ENCODE measurements at places on chromosomes 11 and 22.

DNA sequence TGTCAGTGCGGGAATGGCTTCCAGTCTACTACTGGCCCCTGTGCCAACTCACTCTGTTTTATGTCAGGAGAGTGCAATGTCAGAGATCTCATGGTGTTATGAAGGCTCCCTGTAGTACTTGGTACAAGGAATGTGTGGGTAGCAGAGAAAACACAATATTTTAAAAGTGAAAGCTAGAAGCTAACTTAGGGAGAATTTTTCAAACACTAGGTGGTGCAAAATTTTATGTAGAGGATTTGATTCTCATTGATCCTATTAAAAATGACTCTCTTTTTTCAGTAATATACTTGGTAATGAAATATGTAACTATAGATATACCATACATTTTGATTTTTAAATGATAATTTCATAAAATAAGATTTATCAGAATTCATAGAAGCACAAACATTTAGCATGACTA is 134.7 kb downstream of the JRKL start:
- H3K27me3 ChIP-seq, result no peaks in the 10 kb centered on the region
- peak overlapping the region; percentile 6 for H3K27ac ChIP-seq

DNA sequence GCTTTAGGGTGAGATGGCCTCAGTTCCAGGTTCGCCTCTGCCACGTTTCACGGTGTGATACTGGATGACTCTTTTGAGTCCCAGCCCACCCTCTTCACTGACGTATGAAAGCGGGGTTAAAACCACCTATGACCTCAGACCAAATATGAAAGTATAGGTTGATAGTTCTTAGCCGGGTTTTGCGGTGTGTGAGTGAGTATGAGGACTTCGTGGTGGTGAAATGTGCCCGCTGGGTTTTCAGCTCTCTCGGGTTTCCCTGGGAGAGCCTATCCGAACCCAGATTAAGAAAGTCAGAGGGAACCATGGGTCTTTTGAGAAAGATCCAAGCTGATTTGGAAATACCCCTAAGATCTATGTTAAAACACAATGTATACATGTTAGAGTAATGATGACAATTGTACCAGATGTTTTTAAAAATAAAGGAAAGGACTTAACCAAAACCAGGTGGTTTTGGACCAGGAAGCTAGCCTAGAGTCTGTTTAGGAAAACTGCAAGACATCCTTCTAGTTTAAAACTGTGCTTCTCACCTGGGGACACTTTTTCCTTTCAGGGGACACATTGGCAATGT is 25.8 kb upstream of the ST3GAL4 start:
- H3K4me3 ChIP-seq, result no peak overlapping the region
- H3K4me1 ChIP-seq, result no peaks in the 10 kb centered on the region
- no peaks in the 10 kb centered on the region for H3K27me3 ChIP-seq
- H3K27ac ChIP-seq, result no peak overlapping the region

- peaks cover 54% of the 10 kb centered on the region for H3K4me1 ChIP-seq
- no peak overlapping the region for H3K4me3 ChIP-seq
- peaks cover 2% of the 10 kb centered on the region for H3K27me3 ChIP-seq
- no peak for DNase-seq
Observed at GRCh38 chr11:36699271-36699670, 101.2 kb upstream of the RAG2 start.

GRCh38 chr22:29167032-29167911 is 38.4 kb upstream of the EMID1 start:
- no peaks in the 10 kb centered on the region for H3K4me1 ChIP-seq
- no peaks in the 10 kb centered on the region for H3K27me3 ChIP-seq
- no peak overlapping the region for H3K27ac ChIP-seq
- H3K4me3 ChIP-seq, result no peak overlapping the region

- H3K36me3 ChIP-seq, result no peaks in the 10 kb centered on the region
- peaks cover 26% of the 10 kb centered on the region for H3K4me1 ChIP-seq
- H3K27ac ChIP-seq, result no peak overlapping the region
- H3K4me3 ChIP-seq, result no peak overlapping the region
- no peaks in the 10 kb centered on the region for H3K27me3 ChIP-seq
Observed at GRCh38 chr11:10373340-10373739, 68.5 kb downstream of the ADM start.

DNA sequence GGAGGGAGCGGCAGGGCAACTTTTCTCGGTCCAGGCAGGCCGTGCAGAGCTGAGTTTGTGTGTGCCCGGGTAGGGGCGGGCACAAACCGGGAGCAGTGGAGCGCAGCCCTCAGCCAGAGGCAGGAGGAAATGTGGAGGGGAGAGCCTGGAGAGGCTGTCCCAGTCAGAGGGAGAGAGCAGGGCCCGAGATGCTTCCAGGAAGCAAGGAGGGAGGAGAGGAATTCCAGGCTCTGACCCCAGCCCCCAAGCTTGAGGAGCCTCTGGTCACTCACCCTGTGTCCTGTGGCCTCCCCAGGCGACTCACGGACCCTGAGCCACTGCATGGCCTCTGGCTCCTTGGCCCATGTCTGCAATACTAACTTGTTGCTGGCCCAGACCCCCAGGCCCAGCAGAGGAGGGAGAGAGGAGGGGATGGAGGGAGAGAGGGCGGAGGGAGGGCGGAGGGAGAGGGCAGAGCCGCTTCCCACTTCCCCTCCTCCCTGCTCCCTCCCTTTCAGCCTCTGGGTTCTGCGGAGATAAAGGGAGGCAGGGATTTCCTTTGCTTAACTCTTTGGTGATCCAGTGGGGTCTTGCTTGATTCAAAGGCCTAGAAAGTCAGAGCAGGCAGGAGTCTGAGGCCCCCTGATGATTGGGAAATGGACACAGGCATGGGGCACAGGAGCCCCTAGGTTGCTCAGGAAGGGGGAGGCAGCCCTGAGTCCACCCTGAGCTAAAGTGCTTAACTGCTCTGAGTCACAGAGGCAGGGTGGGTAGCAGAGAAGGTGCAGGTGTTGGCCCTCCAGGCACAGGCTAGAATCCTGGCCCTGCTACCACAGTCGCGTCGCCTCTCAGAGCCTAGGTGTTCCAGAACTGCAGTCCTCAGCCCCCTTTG is at the start of gene C1QTNF6:
C1QTNF6 (minus strand) TSS at position 357 of the 871 bp plus-strand sequence; CDS start at position 323, 34 bp downstream.
- H3K36me3 ChIP-seq, result peaks cover 15% of the 10 kb centered on the region
- peak; percentile 55 for DNase-seq
- no peaks in the 10 kb centered on the region for H3K27me3 ChIP-seq
- peak within 1 kb of the TSS; percentile 89 for H3K27ac ChIP-seq
- H3K4me1 ChIP-seq, result peaks cover 47% of the 10 kb centered on the region

GRCh38 chr11:64234647-64235379 is 429 bp downstream of the VEGFB start:
- peak overlapping the region; percentile 82 for H3K4me3 ChIP-seq
- H3K36me3 ChIP-seq, result peaks cover 3% of the 10 kb centered on the region
- peaks cover 21% of the 10 kb centered on the region for H3K4me1 ChIP-seq
- H3K27ac ChIP-seq, result peak overlapping the region; percentile 85
- H3K27me3 ChIP-seq, result no peaks in the 10 kb centered on the region

- H3K4me1 ChIP-seq, result peaks cover 59% of the 10 kb centered on the region
- no peaks in the 10 kb centered on the region for H3K36me3 ChIP-seq
- H3K4me3 ChIP-seq, result no peak overlapping the region
Observed at GRCh38 chr11:120340529-120340928, 4.3 kb downstream of the ARHGEF12 start.

DNA sequence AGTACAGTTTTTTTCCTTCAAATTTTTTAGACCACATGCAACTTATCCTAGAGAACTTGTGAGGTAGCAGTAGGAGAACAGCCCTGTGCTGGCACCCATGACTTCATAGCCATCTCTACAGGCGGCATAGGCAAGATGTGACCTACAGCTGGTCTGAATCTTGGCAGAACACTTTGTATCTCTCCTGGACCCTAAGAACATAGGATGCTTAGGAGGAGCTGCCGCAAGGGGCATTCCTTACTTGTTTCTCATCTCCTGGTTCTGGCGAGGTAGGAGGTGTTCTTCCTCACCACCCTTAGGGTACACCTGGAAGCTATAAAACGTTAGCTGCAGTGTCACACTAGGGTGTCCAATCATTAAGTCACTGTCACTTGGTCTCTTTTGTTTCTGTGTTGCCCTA is 16.4 kb downstream of the CWC15 start:
- no peaks in the 10 kb centered on the region for H3K27me3 ChIP-seq
- H3K27ac ChIP-seq, result no peak overlapping the region
- H3K36me3 ChIP-seq, result peaks cover 6% of the 10 kb centered on the region
- H3K4me1 ChIP-seq, result no peaks in the 10 kb centered on the region

DNA sequence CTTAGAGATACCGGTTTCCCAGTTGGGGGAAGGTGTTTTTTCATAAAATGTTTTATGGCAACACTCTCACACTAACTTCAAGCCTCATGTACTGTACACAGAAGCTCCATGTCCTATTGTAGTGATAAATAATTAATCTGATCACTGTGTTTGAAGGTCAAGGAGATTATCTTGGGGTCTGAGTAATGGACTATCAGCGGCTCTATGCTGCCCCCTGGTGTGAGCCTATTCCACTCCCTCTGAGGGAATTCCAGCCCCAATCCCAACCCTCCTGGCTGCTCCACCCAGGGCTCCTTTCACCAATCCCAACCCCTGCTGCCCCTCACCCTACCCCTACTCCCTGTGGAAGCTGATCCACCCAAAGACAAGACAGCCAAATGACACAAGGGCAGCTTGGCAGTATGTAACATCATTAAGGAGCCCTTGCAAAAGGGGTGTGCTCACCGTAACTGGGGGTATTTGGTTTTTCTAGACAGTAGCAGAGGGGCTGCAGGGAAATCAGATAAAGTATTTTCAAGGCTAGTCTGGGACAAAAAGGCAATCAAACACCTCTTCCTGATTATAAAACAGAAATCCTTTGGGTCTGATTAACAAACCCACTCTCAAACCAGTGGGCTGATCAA is 22.3 kb downstream of the HPS4 start:
- H3K4me3 ChIP-seq, result no peak overlapping the region
- no peak for DNase-seq
- H3K36me3 ChIP-seq, result peaks cover 32% of the 10 kb centered on the region
- H3K27ac ChIP-seq, result no peak overlapping the region
- H3K4me1 ChIP-seq, result no peaks in the 10 kb centered on the region

DNA sequence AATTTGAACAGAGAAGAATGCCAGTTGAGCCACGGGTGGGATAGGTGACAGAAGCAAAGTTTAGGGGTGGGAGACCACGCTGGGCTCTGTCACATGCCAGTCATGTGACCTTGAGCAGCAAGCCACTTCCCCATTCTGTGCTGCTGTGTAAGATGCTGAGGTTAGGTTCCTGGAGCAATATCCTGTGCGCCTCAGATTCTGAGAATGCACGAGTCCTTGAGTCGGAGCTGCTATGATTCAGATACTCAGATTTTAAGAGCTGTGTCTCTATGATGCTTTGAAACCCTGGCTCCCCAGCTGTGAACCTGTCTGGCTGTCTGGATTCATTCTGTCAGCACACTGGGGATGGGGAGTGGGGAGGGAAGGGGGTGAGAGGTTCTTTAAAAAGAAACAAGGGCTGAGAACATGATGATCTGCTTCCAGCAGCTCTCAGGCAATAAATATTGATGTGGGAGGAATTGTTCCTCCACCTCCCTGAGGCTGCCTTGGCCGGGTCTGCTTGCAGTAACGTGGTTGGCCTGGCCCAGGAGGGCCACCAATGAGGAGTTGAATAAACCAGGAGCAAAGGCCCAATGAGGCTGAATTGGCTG is 24.0 kb downstream of the SLCO2B1 start:
- H3K27ac ChIP-seq, result no peak overlapping the region
- H3K27me3 ChIP-seq, result peaks cover 7% of the 10 kb centered on the region
- peaks cover 12% of the 10 kb centered on the region for H3K4me1 ChIP-seq
- no peak for DNase-seq

DNA sequence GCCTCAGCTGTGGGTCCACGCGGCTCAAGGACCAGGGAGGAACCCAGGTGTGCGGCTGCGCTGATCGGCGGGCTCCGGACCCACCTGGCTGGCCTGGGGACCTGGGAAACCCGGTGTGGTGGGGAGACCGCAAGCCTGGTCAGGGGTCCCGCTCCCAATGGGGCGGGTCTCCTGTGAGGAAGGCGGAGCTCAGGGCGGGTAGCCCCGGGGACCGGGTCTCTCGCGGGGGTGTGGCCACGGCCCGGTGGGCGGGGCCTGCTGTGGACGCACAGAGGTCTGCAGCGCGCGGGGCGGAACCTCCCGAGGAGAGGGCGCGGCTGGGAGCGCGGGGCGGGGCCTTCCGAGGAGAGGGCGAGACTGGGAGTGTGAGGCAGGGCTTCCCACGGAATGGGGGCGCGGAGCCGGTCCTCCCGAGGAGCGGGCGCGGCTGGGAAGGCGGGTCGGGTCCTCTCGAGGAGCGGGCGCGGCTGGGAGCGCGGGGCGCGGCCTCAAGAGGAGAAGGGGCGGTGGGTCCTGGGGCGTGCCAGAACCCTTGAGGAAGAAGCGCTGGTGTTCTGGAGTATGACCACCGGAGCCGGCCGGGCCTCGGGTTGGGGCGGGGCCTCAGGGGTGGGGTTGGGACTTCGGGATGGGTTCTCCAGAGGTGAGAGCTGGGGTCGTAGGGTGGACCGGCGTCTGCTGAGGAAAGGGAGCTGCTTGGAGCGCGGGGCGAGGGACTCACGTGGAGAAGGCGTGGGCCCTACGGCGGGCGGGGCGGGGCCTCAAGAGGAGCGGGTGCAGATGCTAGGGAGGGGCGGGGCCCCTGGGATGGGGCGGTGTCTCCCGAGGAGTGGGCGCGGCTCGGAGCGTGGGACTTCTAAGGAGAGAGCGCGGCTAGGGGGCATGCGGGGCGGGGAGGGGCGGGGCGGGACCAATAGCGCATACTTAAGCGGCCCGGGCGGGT is 20.8 kb downstream of the DGCR6L start:
- H3K27me3 ChIP-seq, result peaks cover 71% of the 10 kb centered on the region
- H3K4me3 ChIP-seq, result peak overlapping the region; percentile 66
- peaks cover 11% of the 10 kb centered on the region for H3K4me1 ChIP-seq
- no peaks in the 10 kb centered on the region for H3K36me3 ChIP-seq
- peak; percentile 85 for DNase-seq
- no peak overlapping the region for H3K27ac ChIP-seq

DNA sequence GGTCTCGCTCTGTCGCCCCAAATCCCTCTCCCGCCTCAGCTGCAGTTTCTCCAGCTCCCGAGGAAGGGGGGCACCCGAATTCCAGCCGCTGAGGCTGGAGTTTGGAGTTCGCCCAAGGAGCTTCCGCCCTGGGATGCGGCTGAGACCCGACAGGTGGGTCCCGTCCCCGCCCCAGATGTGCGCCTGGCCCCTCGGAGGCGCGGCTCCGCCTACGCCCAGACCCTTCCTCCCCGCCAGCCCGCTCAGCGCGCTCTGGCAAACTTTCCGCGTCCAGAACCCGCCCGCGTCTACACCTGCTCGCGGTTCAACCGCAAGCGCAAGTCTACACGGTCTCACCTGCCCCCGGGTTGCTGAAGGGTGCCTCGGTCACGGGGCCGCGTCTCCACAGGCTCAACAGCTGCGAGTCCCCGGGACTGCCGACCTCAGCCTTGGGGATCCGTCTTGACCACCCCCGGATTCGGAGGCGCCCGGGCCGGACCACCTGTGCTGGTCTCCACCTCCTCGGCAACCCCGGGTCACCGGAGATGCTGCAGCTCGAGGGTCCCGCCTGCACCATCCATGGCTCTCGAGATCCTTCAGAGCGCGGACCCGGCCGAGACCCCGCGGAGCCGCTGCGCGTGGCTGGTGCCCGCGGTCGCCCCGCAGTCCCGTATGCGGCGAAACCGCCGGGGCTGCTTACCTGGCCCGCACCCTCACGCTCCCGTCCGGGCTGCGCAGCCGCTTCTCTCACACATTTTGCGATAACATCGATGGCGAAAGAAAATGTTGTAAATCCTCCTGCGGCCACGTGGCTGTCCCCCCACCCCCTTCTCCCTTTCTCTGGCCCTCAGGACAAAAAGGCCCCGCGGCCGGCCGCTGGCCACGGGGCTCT is 63.6 kb downstream of the NFAM1 start:
- peaks cover 47% of the 10 kb centered on the region for H3K27me3 ChIP-seq
- no peak for DNase-seq
- H3K36me3 ChIP-seq, result no peaks in the 10 kb centered on the region

Measured in mesothelial cell of epicardium (in vitro differentiated cells).